ENCODE measurements at places on chromosomes 12 and 14.

DNA sequence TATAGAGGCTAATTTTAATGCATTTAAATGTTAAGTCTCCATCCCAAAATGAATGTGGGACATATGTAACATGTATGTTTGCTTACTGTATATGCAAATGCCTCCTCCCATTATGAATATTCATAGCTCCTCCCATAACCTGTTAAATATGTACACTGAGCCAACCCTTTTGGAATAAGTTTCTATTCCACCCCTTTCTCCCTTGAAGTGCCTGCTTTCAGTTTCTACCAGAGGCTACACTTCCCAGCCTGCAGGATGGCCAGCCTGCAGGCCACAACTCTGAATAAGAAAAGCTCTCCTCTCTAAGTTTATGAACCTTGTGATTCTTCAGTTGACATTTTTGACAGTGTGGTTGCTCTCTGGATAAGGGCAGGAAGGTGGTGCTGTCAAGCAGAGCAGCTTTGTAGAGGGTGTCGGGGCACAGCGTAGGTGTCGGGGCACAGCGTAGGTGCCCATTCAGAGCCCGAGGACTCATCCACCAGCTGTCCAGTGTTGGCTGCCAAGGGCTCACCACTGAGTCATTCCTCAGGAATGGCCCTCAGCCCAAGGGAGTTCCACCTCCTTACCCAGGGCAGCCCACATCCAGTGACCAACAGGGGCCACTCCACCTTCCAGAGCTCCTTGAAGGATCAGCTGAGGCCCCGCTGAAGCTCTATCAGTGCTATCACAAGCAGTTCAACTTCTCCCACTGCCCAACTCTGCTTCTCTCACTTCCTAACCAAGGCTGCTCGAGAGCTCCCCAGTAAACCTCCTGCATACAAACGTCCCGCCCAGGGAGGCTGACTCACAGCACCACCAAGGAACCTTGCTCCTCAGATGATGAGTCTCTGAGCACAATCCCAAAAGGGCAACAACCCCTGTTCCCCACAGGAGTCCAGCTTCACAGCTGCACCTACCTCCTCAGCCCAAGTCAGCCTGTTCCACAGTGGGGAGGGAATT lies 31.4 kb downstream of the VWF start:
- DNase-seq, result no peak

DNA sequence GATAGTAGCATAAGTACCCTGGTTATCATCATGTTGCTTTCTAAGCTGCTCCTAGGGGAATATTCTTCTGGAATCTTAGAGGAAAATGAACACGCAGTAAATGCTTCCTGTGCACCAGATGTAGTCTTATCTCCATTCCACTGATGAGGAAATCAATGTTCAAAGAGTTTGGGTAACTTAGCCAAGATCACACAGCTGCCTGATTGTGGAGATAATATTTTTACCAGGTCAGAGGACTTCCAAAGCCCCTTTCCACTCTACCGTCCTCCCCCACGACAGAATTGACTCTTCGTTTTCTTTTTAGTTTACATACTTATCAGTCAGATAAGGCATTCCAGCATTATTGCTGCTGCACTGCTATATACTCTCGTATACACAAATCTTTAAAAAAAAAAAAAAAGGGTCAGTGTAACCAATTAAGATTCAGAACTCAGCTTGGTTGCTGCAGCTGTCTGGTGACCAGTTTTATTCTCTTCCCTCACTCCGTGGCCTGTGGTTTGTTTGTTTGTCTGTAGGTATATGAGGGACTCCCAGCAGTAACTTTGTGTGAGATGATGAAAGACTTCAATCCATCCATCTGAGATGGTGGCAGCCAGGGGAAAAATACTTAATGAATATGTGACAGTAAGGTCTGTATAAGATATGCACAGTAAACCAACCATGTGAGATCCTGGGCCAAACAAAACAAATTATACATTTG lies 110.5 kb downstream of the TGFB3 start:
- no peak for DNase-seq

GRCh38 chr14:72616811-72617210 lies 277.1 kb downstream of the DPF3 start:
- DNase-seq, result no peak

- no peak for DNase-seq
Measured at GRCh38 chr12:91110311-91110924, 876 bp downstream of the LUM start.

DNA sequence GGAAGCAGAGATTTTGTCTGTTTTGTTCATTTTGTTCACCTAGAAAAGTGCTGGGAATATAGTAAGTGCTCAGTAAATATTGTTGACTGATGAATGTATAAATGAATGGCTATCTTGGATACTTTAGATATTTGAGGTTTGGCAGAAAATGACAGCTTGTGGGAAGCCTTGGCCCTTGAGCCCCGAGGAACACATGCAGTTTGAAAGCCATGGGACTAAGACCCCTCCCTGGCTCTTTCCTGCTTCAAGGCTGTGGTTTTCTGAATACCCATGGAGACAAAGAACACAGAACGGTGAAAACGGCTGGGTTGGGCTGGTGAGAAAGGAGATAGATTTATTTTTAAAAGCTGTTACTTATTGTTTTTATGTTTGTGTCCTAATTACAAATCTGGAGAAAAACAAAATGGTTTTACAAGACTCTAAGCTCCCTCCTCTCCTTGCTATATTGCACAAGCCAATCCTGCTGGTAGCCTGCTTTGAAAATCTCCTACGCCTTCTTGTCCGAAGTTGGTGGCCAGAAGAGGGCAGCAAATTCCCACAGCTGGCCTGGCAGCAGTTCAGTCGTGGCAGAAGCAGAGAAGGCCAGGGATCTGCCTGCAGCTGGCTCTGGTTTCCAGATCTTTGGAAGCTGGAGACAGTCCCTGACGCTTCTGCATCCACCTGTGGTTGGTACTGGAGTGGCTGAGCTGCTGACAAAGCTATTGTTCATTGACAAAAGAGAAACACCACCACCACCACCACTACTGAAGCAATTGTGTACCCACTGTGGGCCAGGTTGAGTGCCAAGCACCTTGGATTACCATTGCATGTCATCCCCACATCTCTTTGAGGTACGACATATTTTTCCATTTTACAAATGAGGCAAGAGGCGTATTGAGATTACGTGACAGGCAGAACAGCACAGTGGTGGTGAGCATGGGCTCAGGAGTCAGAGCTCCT lies 5.2 kb upstream of the KRT85 start:
- DNase-seq, result peak; percentile 25

- DNase-seq, result no peak
Measured at GRCh38 chr14:104549536-104550339, 29.8 kb upstream of the C14orf180 start.

GRCh38 chr14:99190696-99191394 lies 81.2 kb downstream of the BCL11B start:
- no peak for DNase-seq

- DNase-seq, result no peak
Measured at GRCh38 chr12:132246997-132247717, 82.2 kb downstream of the GALNT9 start.

DNA sequence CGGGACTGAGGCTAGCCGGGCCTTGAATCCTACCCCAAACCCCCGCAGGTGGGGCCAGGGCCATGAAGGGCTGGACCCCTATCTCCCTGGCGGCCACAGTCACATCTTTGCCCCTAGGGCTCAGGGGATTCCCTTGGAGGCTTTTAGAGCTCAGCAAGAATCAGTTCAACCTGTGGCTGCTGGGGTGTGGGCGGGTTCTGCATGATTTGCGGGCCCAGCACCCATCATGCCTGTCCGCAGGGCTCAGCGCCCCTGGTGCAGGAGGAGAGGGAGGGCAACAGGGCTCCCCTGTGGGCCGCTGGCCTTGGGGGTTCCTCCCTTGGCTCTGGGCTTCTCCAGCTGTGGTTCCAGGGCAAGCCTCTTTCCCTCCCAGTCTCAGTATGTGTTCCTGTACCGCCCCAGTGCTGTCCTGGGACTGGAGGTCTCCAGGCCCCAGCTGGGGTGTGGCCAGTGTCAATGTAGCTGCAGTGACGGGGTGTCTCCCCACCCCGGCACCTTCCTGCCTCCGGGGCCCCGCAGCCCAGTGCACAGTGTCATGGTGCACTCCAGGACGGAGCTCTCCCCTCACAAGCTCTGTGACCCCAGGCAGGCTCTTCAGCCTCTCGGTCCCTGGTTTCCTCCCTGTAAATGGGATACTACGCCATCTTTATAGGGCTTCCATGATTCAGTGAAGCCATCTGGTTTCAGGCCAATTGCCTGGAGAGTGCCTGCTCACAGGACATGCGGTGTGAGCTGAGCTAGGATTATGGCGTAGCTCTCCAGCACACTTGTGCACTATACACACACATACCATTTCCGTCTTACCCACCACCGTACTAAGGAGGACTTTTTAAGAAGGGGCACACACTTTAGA lies 9.9 kb upstream of the LBHD2 start:
- no peak for DNase-seq

- DNase-seq, result no peak
Measured at GRCh38 chr12:94593822-94594442, 56.4 kb downstream of the TMCC3 start.

DNA sequence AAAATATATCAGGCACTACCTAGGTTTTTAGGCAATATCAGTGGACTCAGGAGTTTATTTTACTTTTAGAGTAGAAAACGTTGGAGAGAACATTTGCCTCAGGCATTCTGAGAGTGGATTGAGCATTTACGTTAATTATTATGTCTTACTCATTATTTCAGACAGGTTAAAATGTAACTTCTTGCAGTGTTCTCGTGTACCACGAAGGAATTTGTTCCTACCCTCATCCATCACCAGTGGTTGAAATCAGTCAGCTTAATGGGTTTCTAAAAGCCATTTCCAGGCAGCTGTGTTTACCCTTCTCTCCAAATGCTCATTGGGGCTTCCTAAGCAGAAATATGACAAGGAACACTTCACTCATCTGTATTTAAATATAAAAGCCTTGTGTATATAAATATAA lies 9.1 kb upstream of the LDHB start:
- no peak for DNase-seq

GRCh38 chr14:55301437-55302121 lies 30.4 kb downstream of the FBXO34 start:
- no peak for DNase-seq

DNA sequence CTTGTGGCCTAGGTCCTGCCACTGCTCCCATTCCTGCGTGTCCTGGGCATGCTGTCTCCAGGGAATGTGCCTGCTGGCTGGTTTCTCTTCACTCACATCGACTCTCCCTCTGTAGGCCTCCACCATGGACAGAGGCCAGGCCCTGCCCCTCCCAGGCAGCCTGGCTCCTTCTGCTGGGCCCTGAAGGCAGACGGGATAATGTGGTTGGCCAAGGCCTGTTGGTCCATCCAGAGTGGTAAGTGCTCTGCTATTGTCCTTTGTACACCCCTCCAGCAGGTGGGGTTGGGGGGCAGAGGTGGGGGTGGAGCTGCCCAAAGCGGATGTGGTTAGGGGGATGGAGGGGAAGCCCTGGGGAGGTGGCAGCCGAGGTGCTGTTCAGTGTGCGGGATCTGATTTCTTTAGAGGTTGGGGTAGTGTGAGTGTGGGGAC lies 9.5 kb upstream of the NR4A1 start:
- DNase-seq, result no peak

DNA sequence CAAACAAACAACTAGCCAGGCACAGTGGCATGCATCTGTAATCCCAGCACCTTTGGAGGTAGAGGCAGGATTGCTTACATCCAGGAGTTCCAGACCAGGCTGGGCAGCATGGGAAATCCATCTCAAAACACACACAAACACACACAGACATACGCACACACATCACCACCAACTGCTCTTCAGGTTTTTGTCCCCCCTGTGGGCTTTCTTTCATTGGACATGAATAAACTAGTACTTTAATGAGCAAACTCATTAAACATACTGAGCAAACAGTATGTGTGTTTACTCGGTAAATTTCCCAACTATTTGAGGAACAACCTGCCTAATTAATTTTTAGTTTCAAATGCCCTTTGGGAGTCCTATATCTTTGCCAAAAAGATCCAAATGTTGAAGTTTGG lies 10.1 kb upstream of the RASSF3 start:
- no peak for DNase-seq

- no peak for DNase-seq
Measured at GRCh38 chr12:116245189-116245588, 32.3 kb downstream of the MED13L start.

- no peak for DNase-seq
Measured at GRCh38 chr14:57069702-57070101, 199.0 kb downstream of the EXOC5 start.

GRCh38 chr12:38744041-38744440 lies 161.3 kb downstream of the CPNE8 start:
- DNase-seq, result no peak

DNA sequence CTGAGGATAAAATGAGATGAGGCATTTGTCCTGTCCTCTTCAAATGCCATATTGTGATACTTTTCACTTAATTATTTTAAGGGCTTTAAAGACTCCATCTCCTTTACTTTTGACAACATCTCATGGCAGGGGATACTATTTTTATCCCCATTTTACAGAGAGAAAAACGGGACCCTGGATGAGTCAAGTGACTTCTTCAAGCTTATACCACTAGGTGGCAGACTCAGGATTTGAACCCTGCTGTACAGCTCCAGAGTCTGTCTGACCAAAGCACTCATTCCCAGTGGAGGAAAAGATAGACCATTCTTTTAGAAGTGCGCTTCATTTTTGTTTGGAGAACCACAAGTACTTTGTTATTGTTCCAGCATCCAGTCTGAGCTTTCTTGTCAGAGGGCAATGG lies 1.7 kb upstream of the SMOC1 start:
- DNase-seq, result no peak

DNA sequence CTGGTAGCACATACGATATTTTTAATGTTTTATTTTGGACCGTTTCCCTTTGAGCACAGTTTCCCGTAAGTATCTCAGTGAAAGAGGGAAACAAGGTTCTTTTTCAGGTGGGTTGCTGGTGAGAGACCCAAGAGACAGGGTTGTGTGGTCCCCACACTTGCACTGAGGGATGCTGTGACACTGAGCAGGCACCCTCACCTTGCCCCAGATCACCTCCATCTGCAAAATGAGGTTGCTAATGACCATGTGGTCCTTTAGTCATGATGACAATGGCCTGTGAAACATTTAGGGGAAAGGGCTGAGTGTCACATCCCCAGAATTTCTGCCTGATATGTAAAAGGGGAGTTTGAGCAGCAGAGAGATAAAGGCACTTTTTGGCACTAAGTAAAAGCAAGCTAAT lies 4.3 kb downstream of the CCND2 start:
- DNase-seq, result no peak

DNA sequence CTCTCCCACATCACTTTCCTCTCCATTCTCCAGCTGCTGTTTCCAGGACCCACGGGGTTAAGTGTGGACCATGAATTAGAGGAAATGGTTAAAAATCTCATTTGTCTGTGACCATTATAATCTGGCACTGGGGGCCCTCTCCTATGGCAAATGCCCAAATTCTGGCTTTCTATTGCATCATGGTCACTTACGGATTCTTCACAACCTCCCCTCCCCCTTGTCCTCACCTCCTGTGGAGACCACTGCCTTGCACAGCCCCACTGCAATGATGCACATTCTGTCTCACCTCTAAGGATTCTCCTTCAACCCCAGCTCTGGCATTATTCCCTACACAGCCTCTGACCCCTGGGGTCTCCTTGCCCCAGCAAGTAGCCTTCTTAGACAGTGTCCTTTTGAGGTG lies 18.9 kb downstream of the BCAT1 start:
- no peak for DNase-seq

DNA sequence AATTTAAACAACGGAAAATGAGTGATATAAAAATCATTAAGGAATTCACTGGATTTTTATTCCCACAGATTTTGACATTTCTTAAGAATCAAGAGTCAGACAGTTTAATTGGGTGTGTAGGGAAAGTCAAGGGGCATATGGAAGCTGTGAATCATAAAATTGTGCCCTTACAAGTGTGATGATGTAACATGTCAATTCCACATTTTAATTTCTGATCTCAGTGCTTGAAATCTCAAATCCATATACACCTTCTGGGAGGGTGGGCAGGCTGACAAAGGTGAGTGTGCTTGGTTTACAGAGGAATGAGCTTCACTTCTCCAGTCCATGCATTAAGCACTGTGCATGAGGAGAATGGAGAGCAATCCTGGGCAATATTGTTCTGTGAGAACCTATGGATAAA lies 1.0 kb upstream of the KRT6A start:
- DNase-seq, result no peak
